WTC11 (cell line): ENCODE measurements at places on chromosomes 4 and X. TPM values are rescaled to one million over a fixed set of nuclear protein-coding genes. Genes with fewer than 3 reads are reported as not detected.

Gene CXXC4
- 2.4 to 3.3 TPM (median 2.8 TPM) in 3 replicates for total RNA-seq

GRCh38 chr4:10160281-10160856 is 43.8 kb upstream of the WDR1 start:
- peaks cover 7% of the 10 kb centered on the region for H3K27me3 ChIP-seq
- no peak overlapping the region for H3K27ac ChIP-seq
- H3K4me3 ChIP-seq, result no peak overlapping the region
- H3K36me3 ChIP-seq, result no peaks in the 10 kb centered on the region
- peaks cover 6% of the 10 kb centered on the region for H3K4me1 ChIP-seq

GRCh38 chr4:170004651-170005295 is 21.4 kb downstream of the MFAP3L start:
- no peak overlapping the region for H3K4me3 ChIP-seq
- no peaks in the 10 kb centered on the region for H3K36me3 ChIP-seq
- H3K4me1 ChIP-seq, result peaks cover 36% of the 10 kb centered on the region
- H3K27me3 ChIP-seq, result no peaks in the 10 kb centered on the region
- no peak for DNase-seq
- peak overlapping the region; percentile 41; the same call in 1 of the 2 replicates for H3K27ac ChIP-seq

DNA sequence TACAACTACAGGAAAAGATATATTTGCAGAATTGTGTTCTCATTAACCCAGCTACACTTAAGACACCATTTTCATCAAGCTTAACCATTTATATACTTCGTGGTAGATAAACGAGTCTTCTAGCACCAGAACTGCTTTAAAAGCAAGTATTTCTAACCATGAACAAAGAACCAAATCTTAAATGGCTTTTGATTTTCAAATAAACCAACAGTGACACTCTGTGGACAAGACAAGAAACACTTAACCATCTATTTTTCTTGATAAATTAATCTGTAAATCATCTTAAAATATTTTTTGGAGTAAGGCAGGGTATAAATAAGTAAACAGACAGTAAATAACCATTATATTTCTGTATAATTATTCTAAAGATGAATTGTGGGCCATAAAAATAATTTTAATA is 10.2 kb downstream of the BEND2 start:
- DNase-seq, result no peak
- H3K4me3 ChIP-seq, result no peak overlapping the region
- no peak overlapping the region for H3K27ac ChIP-seq
- H3K4me1 ChIP-seq, result no peaks in the 10 kb centered on the region
- no peaks in the 10 kb centered on the region for H3K27me3 ChIP-seq

Gene EGF
- 2.5 to 2.6 TPM (median 2.5 TPM) in 3 replicates for total RNA-seq

GRCh38 chrX:68998716-68999115 is 166.5 kb downstream of the PJA1 start:
- no peaks in the 10 kb centered on the region for H3K36me3 ChIP-seq
- DNase-seq, result no peak
- no peak overlapping the region for H3K27ac ChIP-seq

GRCh38 chr4:123206016-123206415 is 190.6 kb upstream of the SPRY1 start:
- no peak overlapping the region for H3K4me3 ChIP-seq
- no peak for DNase-seq
- peaks cover 6% of the 10 kb centered on the region for H3K4me1 ChIP-seq
- 0 out of 2 replicates have a peak, but pooled peaks cover 3% of the 10 kb centered on the region for H3K36me3 ChIP-seq

DNA sequence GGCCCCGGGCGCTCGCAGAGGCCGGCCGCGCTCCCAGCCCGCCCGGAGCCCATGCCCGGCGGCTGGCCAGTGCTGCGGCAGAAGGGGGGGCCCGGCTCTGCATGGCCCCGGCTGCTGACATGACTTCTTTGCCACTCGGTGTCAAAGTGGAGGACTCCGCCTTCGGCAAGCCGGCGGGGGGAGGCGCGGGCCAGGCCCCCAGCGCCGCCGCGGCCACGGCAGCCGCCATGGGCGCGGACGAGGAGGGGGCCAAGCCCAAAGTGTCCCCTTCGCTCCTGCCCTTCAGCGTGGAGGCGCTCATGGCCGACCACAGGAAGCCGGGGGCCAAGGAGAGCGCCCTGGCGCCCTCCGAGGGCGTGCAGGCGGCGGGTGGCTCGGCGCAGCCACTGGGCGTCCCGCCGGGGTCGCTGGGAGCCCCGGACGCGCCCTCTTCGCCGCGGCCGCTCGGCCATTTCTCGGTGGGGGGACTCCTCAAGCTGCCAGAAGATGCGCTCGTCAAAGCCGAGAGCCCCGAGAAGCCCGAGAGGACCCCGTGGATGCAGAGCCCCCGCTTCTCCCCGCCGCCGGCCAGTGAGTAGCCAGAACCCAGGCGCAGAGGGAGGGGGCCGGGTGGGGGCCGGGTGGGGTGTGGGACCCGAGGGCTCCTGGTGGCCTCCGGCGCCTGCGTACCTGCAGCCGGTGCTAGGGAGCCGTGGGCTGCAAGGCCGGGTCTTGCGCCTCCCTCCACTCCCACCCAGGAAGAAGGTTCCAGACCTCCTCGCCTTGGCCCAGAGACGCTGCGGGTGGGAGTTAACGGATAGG is 534 bp downstream of the MSX1 start:
- peaks cover 2% of the 10 kb centered on the region; the same call in 1 of the 2 replicates for H3K36me3 ChIP-seq
- DNase-seq, result no peak
- H3K4me1 ChIP-seq, result peaks cover 56% of the 10 kb centered on the region
- H3K27me3 ChIP-seq, result peaks cover 43% of the 10 kb centered on the region
- no peak overlapping the region for H3K27ac ChIP-seq

Gene CFAP99
- total RNA-seq, result 0.23 to 0.41 TPM in 2 of 3 replicates, not detected in the other

Gene TIMM8A
- total RNA-seq, result 25.6 to 31.8 TPM (median 28.9 TPM) in 3 replicates

DNA sequence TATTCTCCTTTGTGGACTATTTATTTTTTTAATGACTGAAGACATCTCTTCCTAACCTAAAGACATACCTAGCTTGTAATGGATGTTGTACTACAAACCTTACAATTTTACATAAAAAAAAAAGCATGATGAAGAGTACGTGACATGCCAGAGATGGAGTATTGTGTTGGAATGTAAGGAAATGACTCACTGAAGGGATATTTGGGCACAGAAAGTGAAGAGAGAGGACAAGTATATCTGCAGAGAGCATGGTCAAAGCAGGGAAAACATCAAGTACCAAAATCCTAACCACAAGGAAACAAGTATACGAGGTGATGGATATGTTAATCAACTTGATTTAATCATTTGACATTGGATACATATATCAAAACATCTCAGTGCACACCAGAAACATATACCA is 1051.4 kb upstream of the PRKX start:
- no peak overlapping the region for H3K4me3 ChIP-seq
- H3K4me1 ChIP-seq, result no peaks in the 10 kb centered on the region
- no peak overlapping the region for H3K27ac ChIP-seq
- DNase-seq, result no peak

- no peak overlapping the region for H3K4me3 ChIP-seq
- DNase-seq, result no peak
- peaks cover 2% of the 10 kb centered on the region; the same call in 1 of the 2 replicates for H3K36me3 ChIP-seq
- no peaks in the 10 kb centered on the region for H3K27me3 ChIP-seq
- H3K4me1 ChIP-seq, result peaks cover 11% of the 10 kb centered on the region
These were observed 350.3 kb downstream of the PTTG2 start for GRCh38 chr4:38310446-38311043.

Gene PABPC5
- total RNA-seq, result 1.2 to 1.7 TPM (median 1.7 TPM) in 3 replicates

GRCh38 chr4:10897076-10897475 is 212.5 kb upstream of the CLNK start:
- H3K4me1 ChIP-seq, result peaks cover 3% of the 10 kb centered on the region
- H3K36me3 ChIP-seq, result peaks cover 50% of the 10 kb centered on the region
- no peak for DNase-seq

GRCh38 chr4:38710053-38710452 is 46.1 kb downstream of the KLF3 start:
- H3K4me3 ChIP-seq, result no peak overlapping the region
- no peak for DNase-seq
- H3K4me1 ChIP-seq, result no peaks in the 10 kb centered on the region
- no peaks in the 10 kb centered on the region for H3K27me3 ChIP-seq
- peaks cover 6% of the 10 kb centered on the region; the same call in 1 of the 2 replicates for H3K36me3 ChIP-seq
- H3K27ac ChIP-seq, result no peak overlapping the region

DNA sequence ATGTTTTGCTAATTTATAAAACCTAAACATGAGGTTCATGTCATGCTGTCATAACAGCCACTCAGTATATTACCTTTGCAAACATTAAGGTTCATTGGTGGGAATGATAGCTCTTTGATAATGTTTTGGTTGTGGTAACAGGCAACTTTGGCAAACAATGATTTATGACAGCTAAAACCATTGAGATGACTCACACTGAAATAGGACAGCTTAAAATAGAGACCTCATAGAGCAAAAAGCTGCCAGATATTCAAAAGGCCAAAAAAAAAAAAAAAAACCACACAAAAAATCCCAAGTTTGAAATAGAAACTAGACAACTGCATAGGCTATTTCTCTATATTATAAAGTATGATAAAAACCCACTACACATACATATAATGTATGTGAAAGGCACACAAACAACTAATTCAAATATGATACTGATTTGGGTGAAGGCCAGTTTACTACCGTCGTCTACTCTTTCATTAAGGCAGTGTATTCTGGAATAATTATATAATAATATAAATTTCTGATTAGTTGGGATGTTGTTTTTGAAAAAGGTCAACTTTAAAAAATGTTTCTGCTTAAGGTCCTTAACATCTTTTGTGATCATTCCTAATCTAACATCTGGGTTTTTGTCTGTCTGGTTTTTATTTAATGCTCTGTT is 646.0 kb upstream of the PITX2 start:
- no peak overlapping the region for H3K27ac ChIP-seq
- no peak overlapping the region for H3K4me3 ChIP-seq
- H3K27me3 ChIP-seq, result no peaks in the 10 kb centered on the region
- peaks cover 20% of the 10 kb centered on the region for H3K4me1 ChIP-seq

- H3K27me3 ChIP-seq, result no peaks in the 10 kb centered on the region
- H3K27ac ChIP-seq, result no peak overlapping the region
- no peaks in the 10 kb centered on the region for H3K36me3 ChIP-seq
- no peak for DNase-seq
- no peak overlapping the region for H3K4me3 ChIP-seq
These were observed 5.1 kb upstream of the ING2 start for GRCh38 chr4:183499801-183500200.

DNA sequence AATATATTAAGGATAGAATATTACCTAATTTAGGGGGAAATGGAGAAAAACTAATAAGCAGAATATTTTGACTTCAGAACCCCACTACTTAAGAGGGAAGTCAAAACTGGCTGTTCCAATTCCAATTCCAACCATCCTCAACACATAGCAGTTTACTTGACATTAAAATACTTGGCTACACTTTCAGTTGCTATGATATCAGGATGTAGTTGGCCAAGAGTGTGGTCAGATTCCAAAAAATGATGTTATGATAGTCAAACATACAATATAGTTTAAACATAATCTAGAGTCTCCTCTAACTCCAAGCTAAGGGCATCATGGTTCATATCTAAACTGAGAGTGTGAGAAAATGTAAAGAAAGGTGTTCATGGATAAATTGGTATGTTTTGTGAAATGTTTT is 16.5 kb upstream of the SMIM14 start:
- no peak overlapping the region for H3K27ac ChIP-seq
- no peaks in the 10 kb centered on the region for H3K27me3 ChIP-seq
- no peak for DNase-seq

GRCh38 chr4:69934150-69934549 is 3.3 kb downstream of the CSN1S1 start:
- H3K27ac ChIP-seq, result no peak overlapping the region
- H3K4me1 ChIP-seq, result no peaks in the 10 kb centered on the region
- no peaks in the 10 kb centered on the region for H3K27me3 ChIP-seq
- H3K36me3 ChIP-seq, result no peaks in the 10 kb centered on the region
- DNase-seq, result no peak
- H3K4me3 ChIP-seq, result no peak overlapping the region

Gene EGFL6
- 0.89 to 0.96 TPM (median 0.89 TPM) in 3 replicates for total RNA-seq

Gene FABP2
- total RNA-seq, result not detected in 3 replicates

Gene ERCC6L
- 17.8 to 19.8 TPM (median 18.4 TPM) in 3 replicates for total RNA-seq

DNA sequence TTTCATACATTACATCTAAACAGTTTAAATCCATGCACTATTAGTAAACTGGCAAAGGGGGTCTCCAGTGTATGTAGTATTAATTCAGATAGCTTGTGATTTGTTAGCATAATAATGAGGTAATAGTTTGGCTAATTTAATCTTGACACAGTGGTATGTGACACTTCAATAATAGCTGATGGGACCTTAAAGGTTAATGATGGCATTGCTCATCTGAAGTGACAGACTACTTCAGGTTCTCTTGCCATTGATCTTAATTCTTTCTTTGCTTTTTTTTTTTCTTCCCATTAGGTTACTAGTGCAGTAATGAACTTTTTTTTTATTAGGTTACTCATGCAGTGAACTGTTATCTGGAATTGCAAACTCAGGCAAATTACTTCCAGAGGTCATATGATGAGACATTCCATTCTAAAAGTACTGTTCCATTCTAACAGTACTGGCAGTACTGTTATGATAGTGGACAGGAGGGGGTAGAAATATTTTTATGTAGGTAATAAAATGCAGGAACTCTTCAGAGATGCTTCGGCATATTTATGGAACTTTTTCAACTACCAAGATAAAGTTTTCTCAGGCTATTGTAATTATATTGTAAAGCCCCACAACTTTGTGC is 911.3 kb upstream of the LCORL start:
- no peak overlapping the region for H3K4me3 ChIP-seq
- no peaks in the 10 kb centered on the region for H3K27me3 ChIP-seq
- no peak for DNase-seq
- no peaks in the 10 kb centered on the region for H3K36me3 ChIP-seq
- H3K27ac ChIP-seq, result no peak overlapping the region

DNA sequence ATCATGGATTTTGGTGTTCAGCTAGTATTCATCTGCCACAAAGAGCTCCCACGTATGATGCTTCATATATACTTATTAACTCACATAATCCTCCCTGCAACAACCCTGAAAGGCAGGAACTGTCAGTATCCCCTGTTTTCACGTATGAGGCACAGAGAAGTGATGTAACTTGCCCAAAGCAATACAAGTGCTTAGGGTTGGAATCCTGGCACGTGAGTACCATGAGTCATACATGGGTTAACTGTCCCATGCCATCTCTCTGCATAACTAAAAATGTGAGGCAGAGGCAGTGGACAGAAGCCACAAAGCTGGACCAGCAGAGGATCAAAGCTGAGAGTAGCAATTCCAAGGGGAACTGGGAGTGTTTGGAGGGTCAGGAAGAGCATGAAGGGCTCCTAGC is 35.7 kb upstream of the EGFL6 start:
- DNase-seq, result no peak
- no peak overlapping the region for H3K4me3 ChIP-seq
- H3K36me3 ChIP-seq, result no peaks in the 10 kb centered on the region
- H3K27me3 ChIP-seq, result no peaks in the 10 kb centered on the region; the same call in 1 of the 2 replicates
- H3K4me1 ChIP-seq, result no peaks in the 10 kb centered on the region

Gene APEX2
- 18.7 to 19.9 TPM (median 19.3 TPM) in 3 replicates for total RNA-seq

Gene PRR32
- not detected in 3 replicates for total RNA-seq

GRCh38 chr4:140344101-140344500 is 29.3 kb upstream of the SCOC start:
- H3K36me3 ChIP-seq, result no peaks in the 10 kb centered on the region
- H3K27me3 ChIP-seq, result no peaks in the 10 kb centered on the region
- no peak for DNase-seq
- H3K4me3 ChIP-seq, result no peak overlapping the region
- H3K27ac ChIP-seq, result no peak overlapping the region
- peaks cover 34% of the 10 kb centered on the region for H3K4me1 ChIP-seq

GRCh38 chr4:174215961-174216680 is 67.3 kb downstream of the FBXO8 start:
- no peak overlapping the region for H3K27ac ChIP-seq
- H3K27me3 ChIP-seq, result peaks cover 100% of the 10 kb centered on the region
- DNase-seq, result no peak
- H3K4me1 ChIP-seq, result peaks cover 60% of the 10 kb centered on the region
